ENCODE measurements at places on chromosomes 11 and 22.

- no peak for DNase-seq
Observed at GRCh38 chr11:57219021-57219627, 17.9 kb downstream of the APLNR start.

- no peak for DNase-seq
Observed at GRCh38 chr22:48288376-48288940, 1526.0 kb downstream of the TBC1D22A start.

DNA sequence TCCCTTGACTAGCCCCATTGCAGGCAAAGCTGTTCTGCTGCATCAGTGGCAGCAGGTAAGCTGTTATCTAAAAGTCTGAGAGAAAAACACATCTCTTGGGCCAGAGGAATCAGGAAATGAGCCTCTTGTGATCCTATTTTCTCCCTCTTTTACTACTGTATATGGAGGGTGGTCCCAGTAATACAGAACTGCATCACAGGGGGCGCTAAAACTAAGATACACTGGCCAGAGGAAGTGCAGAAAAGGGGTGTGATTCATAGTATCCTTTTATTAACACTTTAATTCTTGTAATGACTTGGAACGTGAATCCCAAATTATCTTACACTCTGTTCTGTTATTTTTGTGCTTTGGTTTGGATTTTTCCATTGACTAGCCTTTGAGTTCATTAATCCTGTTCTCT lies 8.8 kb upstream of the MED17 start:
- DNase-seq = no peak

DNA sequence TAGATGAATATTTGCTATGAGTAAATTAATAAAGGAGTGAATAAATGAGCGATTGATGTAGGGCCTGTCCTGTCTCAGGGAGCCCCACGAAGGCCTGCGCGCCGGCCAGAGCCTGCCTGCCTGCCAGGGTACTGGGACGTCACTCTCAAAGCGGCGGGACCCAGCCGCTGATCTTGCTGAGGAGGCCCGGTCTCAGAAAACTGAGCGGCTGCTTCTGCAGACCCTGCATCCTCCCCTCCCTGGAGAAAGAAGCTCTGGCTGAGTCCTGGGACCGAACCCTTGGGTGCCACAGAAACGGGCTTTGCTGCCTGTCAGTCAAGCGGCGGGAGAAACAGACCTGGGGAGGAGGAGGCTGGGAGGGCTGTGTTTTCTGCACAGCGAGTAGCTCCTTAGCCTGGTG lies 91.6 kb upstream of the B3GAT1 start:
- no peak for DNase-seq

- no peak for DNase-seq
Observed at GRCh38 chr22:41446057-41446501, 522 bp downstream of the TOB2 start.

- DNase-seq = no peak
Observed at GRCh38 chr11:19432370-19433061, 191.8 kb upstream of the E2F8 start.

GRCh38 chr11:67304511-67305113 lies 1.3 kb downstream of the SSH3 start:
- no peak for DNase-seq

DNA sequence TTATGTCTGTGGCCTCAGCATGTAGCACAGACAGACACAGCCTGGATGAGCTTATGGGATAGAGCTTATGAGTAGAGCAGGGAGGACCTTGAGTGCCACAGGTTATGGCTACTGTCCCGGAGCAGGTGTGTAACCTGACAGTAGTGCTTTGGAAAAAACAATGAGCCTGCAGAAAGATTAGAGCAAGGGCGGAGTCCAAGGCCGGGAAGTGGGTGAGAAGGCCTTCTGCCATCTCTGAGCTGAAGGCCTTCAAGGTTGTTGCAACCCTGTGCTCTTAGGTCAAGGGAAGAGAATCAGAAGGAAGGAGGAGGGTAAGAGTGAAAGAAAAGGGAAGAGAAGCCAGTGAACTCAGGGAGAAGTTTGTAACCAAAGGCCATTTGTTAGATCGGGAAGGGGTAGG lies 3.9 kb upstream of the TAGLN start:
- no peak for DNase-seq

- no peak for DNase-seq
Observed at GRCh38 chr22:27993201-27993635, 74.2 kb upstream of the PITPNB start.

- DNase-seq = no peak
Observed at GRCh38 chr11:113715882-113716625, 9.9 kb upstream of the TMPRSS5 start.

GRCh38 chr22:36860821-36861659 lies at the start of gene NCF4:
TSS of gene NCF4 (plus strand) at chr22:36861006. CDS start at chr22:36861172, 166 bp downstream.
- DNase-seq = no peak

- no peak for DNase-seq
Observed at GRCh38 chr11:20211691-20212090, 51.4 kb upstream of the DBX1 start.
